ENCODE measurements at places on chromosomes 6 and 20.

GRCh38 chr6:24504649-24505586, 10.1 kb downstream of the ALDH5A1 start:
- DNase-seq = no peak

DNA sequence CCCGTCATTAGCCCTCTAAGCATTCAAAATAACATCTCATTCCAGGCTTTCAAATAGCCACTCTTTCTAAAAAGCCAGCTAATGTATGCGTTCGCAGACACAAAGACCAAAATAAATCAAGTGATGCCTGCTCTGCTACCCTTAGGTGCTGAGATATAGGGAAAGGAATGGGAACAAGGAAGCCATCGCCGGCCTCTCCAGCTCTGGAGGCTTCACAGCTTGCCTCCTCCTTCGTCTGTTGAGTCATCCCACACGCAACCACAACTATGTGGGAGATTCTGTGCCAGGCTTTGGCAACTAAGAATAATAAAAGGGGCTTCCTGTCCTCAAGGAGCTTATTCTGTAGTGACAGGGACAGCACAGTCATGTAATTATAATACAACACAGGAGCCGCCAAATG, 27.3 kb upstream of the SLC22A23 start:
- DNase-seq = no peak

DNA sequence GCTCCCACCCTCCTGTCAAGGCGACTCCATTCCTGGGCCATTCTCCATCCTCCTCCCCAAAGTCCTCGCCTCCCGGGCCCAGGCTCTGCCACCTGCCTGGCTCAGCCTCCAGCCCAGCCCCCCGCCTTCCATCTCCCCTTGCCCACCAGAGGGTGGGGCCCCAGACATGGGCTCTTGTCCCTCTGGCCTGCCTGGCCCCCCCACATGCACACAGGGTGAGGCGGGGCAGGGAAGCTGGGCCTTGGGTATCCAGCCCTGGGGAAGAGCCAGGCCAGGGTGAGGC, 95.2 kb downstream of the YTHDF1 start:
- DNase-seq = no peak

GRCh38 chr6:153031335-153031955, 28.9 kb upstream of the MTRF1L start:
- no peak for DNase-seq

- no peak for DNase-seq
Measured at GRCh38 chr6:167984876-167985604, 12.4 kb upstream of the KIF25 start.

GRCh38 chr6:142162780-142163179, 15.7 kb downstream of the VTA1 start:
- DNase-seq = no peak

GRCh38 chr6:154159126-154159525, 120.1 kb downstream of the OPRM1 start:
- no peak for DNase-seq

DNA sequence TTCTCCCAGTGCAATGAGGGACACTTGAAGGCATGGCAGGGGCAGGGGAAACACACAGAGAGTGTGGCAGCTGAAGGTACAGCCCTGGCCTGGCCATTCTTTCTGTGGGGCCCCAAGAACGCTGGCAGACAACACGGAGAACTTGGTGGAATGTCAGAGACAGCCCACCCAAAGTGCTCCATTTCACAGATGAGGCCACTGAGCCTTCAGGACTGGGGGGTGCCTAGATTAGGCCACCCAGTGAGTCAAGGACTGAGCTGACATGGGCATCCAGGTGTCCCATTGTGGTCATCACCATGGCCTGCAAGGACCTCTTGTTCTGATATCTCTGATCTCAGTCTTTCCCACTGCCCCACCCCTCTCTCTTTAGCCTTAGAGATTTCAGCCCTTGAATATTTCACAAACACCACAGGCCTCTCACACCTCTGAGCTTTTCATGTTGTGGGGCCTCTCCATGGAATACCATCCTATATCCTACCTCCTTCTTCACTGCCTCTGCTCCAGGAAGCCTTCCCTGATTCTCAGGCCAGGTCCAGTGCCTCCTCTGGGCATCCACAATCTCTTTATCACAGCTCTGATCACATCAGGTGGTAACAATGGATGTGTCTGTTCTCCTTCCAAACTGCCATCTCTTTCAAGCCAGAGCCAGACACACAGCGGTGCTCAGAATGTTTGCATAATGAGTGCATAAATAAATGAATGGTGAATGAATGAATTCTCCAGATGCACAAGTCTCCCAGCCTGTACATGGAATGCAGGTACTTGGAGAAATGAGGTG, 2.0 kb upstream of the RSPO4 start:
- no peak for DNase-seq

DNA sequence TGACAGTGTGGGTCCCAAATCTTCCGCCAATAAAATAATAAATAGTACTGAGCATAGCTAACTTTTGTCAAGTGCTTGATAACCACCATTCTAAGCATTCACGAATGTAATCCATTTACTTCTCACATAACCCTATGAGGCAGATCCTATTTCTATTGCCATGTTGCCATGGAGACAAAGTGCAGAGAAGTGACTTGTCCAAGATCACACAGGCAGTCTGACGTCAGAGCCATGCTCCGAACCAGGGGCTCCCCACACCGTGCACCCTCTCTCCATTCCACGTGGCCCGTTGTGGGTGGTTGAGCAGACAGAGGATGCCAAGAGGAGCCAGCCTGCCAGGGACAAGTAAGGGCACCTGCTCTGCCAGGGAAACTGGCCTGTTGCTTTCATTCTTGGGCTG, 38.9 kb downstream of the CDH22 start:
- DNase-seq = no peak

GRCh38 chr6:156169371-156169770, 607.8 kb upstream of the ARID1B start:
- DNase-seq = no peak

DNA sequence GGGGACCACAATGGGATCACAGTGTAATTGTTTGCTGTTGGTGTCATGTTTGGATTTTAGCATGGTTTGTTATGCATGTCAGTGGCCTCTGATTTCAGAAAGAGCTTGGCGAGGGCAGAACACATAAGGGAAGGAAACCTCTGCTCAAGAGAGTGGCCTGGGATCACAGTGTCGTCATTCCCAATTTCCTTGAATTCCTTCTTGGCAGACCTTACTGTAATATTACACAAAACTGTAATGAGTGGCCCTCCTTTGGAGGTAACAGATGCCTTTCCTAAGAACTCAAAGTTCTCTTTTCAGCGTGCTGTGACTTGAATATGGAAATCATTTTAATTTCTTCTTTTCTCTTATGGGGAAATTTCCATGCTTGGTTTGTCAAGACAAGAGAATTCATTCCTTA, 46.9 kb downstream of the JAG1 start:
- DNase-seq = no peak

- no peak for DNase-seq
Measured at GRCh38 chr6:107305391-107305790, 154.0 kb downstream of the PDSS2 start.

DNA sequence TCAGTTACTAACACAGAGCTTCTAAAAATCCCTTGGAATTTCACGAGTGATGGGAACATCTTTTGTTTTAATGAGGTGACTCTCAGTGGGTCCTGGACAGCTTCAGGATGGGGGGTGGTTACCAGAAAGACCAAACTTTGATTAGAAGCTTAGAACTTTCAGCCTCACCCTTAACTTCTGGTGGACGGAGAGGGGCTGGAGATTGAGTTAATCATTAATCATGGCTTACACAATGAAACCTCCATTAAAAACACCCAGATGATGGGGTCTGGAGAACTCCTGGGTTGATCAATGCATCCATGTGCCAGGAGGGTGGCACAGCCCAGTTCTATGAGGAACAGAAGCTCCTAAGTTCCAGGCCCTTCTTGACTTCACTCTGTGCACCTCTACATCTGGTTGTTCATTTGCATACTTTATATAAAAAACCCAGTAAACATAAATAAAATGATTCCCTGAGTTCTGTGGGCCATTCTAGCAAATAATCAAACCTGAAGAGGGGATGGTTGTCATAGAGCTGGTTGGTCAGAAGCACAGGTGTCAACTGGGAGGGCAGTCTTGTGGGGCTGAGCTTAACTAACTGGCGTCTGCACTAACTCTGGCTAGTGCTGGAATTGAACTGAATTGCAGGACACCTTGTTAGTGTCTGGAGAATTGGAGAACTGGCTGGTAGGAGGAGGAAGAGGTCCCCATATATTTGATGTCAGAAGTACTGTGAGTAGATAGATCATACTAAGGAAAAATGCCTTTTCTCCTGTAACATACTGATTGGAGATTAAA, 10.3 kb downstream of the RMND1 start:
- no peak for DNase-seq

DNA sequence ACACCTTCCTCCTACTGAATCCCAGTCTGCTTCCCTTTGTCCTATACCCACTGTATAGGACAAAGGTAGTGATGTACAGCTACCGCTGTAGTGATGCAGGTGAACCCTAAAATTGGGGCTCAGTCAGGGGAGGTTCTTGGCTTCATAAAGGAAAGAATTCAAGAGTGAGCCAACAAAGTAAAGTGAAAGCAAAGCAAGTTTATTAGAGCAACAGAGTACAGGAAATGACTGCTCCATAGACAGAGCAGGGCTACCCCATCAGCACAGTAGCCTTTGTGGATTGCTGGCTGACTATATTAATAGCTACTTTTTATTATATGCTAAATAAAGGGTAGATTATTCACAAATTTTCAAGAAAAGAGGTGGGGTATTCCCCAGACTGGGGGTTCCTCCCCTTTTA, 3.3 kb upstream of the C20orf202 start:
- DNase-seq = no peak

DNA sequence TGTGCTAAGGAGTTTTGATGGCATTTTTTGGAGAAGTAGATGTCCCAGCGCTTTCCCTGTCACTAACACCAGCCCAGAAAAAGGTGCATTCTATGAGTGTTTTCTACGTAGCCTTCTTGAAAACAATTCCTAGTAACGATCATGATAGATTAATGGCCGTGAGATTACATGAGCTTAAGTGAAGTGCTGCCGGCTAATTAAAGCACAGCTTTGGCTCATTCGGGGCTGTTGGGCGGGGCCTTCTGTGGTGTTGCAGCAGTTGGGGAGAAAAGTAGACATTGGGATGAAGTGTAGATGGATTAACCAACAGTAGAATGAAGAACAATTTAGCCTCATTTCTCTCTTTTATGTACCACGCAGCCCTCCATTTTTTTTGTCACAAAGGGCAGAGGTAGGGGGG, 20.8 kb upstream of the TRAF3IP2 start:
- DNase-seq = no peak

GRCh38 chr6:168102315-168102985, 23.4 kb upstream of the FRMD1 start:
- no peak for DNase-seq

DNA sequence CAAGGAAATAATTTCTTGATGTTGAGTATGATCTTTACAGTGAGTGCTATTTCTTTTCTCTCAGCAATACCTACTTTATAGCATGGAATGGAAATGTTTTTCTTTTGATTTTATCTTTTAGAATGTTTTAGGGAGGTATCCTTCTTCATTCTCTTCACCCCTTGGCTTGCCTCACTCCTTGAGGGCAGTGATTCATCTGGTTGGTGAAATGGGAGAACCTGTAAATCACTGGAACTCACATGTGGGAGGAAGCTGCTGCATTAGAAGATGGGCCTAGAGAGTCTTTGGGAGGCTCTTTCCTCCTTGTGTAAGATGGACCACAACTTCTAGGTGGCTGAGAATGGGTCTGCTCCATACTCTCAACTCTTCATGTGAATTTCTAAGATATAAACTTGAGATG, 244.8 kb upstream of the SYNCRIP start:
- no peak for DNase-seq

GRCh38 chr6:56689114-56689513, 46.4 kb upstream of the DST start:
- no peak for DNase-seq

GRCh38 chr6:44202972-44203750, 13.6 kb upstream of the MYMX start:
- DNase-seq = no peak

DNA sequence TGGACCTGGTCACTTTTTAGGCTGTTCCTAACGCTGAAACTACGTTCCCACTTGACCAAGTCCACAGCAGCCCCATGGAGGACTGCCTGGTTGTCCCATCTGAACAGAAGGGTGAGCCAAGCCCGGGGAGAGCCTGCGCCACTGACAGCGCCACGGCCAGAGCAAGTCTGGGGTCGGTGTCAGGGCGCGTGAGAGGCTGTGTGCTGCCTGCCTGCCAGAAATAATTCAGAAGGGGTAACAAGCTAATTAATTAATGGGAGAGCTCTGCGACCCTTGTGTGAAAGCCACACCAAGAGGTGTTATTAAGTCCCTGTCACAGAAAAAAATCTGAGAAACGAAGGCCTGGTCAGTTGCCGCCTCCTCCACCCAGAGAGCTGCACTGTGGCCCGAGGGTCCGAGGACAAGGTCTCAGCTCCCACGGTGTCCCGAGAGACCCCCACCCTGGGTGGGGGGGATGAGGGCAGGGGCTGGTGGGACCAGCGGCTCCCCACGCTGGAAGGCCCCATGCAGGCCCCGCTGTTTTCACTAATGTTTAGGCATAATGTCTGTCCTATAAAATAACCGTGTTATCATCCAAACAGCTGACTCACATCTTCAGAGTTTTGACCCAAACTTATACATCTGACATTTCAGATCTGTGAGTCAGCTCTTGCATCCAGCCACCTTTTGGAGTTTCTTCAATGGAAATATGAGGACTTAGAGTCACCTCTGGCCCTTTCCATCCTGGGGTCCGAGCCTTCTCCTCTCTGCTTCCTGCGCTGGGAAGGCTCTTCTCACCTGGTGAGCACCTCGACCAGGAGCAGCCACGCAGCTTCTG, 58.5 kb downstream of the DLL1 start:
- DNase-seq = no peak

DNA sequence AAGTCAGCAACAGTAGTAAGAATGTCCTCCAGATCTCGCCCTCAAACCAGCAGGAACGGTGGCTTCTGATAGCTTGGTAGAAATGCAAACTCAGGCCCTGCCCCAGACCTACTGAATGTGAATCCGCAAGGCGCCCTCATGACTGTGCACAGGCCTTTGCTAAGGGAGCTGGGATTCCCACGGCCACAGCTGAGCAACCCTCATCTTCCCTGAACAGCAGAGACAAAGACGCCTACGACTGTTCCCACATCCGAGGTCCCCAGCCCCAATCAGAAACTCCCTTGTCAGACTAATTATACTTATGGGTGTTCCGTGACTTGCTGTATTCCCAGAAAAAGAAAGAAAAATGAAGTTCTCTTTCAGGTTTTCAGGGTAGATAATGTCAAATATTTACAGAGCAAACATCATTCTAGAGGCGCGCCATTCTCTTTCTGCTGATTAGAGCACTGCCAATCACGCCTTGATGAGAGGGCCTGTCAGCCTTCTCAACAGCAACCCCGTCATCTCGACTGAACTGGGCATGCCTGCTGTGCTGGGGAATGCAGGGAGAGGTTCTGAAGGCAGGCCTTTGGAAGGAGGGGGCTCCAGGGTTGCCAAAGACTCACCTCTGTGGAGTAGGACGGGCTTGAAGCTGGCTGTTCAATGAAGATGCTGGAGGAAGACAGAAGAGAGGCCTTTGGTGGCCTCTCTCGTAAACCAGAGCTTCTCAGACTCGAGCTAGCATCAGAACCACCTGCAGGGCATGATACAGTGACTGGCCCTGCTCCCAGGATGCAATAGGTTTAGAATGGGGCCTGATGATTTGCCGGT, 79.9 kb downstream of the ZNF217 start:
- DNase-seq = peak; percentile 8

GRCh38 chr6:112396221-112396620, 49.1 kb downstream of the RFPL4B start:
- no peak for DNase-seq

GRCh38 chr6:74018825-74019224, 322.8 kb downstream of the CD109 start:
- DNase-seq = no peak

- DNase-seq = no peak
Measured at GRCh38 chr6:42962502-42963178, 2.1 kb downstream of the GNMT start.

Measured in nucleus accumbens (tissue), 56 donors.